ENCODE measurements at places on chromosomes 6 and 20. TPM values are rescaled to one million over a fixed set of nuclear protein-coding genes. Genes with fewer than 3 reads are reported as not detected.

The PANK2 gene
- total RNA-seq, result 15.9 TPM

The CFB gene
- 5.5 TPM for total RNA-seq

The PEX6 gene
- total RNA-seq, result 27.1 TPM

The RHAG gene
- total RNA-seq, result 0.62 TPM

The MEP1A gene
- total RNA-seq, result not detected

The TCF15 gene
- 13.4 TPM for total RNA-seq

The NELFE gene
- total RNA-seq, result 39.6 TPM

The PTPRK gene
- total RNA-seq, result 27.9 TPM

The GLP1R gene
- 6.5 TPM for total RNA-seq

The OPRL1 gene
- total RNA-seq, result 0.75 TPM

The SIRPB1 gene
- 0.35 TPM for total RNA-seq

The NRSN1 gene
- not detected for total RNA-seq

The USP49 gene
- 1.2 TPM for total RNA-seq

The CST5 gene
- not detected for total RNA-seq

The SASH1 gene
- 35.8 TPM for total RNA-seq

The HLA-DQB2 gene
- total RNA-seq, result 1.7 TPM

The CALHM6 gene
- 1.4 TPM for total RNA-seq

The ASIP gene
- 18.9 TPM for total RNA-seq
